ENCODE measurements at places on chromosomes 5 and 9.

DNA sequence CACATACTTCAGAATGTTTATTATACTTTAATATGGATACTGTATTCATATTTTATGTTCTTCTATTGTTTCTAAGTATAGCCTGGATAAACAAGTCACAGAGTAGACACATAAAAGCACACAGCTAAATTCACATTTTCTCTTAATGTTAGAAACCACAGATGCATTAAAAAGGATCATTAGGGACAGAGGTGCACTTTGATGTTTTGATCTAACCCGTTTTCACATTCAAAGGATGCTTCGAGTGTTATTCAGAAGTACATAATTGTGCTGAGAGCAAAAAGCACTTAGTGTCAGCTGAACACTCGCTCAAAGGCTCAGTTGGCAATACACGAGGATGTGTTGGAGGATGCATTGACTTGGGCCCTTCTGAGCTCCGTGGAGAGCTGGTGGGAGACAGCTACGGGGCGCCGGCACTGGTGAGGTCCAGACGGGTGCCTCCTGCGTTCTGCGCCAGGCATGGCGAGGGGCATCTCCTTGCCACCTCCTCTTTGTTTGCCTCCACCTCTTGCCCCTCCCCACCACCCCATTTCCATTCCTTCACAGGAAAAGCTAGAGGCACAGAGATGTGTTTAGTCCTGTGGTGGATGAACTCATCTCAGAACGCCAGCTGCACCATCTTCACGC is 35.5 kb downstream of the MED10 start:
- DNase-seq, result no peak

GRCh38 chr5:135255461-135256178 is 143.4 kb downstream of the MACROH2A1 start:
- no peak for DNase-seq

DNA sequence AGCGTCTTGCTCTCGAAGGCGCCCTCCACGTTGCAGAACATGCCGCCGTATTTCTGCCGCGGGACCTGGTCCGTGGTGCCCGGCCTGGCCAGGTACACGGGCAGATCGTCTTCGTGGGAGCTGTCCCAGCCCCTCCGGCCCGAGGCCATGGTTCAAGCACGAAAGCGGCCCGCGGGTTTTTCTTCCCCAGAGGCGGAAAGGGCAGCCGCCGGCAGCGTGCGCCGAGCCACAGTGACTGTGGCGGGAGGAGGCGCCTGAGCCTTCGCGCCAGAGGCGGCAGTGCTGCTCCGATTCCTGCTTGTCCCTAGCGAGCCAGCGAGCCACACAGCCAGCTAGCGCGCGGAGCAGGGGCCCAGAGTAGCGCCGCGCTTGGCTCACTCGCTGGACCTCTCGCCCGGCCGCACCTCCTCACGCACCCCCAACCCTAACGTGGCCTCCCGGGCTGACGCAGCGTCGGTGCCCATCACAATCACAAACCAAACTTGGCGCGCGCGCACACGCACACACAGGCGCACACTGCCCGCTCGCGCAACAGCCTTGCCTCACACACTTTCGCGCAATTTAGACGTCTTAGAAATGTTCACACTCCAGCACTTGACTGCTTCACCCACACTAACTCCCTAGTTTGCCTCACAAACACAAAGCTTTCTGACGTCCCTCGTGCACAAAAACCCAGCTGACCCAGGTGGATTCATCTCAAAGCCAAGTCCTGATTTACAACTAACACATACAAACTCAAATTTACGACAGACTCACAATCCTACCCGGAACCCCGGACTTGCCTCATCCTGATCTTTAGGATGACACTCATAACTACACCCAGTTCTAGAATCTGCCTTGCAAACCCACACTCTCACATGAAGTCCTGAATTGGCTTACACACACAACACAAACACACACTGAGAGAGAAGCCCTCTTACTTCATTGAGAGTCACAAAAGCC is at the start of gene DPYSL3:
Gene DPYSL3 (minus strand): TSS at position 359 of the 942 bp plus-strand sequence. CDS start 210 bp downstream, at position 149.
- DNase-seq, result no peak

DNA sequence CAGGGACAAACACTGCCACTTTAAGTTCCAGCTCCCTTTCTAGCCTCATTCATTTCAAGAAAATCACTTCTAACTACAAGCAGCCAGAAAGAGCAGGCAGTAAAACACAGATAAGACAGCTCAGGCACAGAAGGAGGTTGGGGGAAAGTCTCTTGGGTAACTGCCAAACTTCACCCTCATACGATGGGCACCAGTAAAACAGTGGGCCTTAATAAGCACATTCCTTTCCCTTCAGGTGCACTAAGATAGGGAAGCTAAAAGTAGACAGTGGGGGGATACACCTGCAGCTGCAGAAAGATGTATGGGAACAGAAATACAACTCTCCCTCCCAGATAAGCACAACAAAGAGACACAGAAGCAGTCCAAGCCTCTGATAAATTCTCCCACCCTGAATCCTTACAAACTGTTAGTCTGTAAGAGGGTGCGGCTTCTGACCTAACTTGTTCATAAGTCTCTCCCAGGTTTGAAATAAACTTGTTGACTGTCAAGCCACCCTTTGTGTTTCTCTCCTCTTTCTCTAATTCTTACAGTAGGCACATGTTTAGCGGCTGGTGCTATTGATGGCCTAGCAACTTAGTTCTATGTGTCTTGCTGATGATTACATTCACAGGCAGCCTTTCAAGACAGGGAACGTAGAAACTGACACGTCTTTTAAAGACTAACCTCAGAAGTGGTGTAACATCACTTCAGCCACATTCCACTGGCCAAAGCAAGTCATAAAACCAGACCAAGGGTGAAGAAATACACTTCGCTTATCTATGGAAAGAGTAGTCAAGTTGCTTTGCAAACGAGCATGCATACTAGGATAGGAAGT is 6.8 kb upstream of the CKS2 start:
- DNase-seq, result no peak
